Camera-type eye (tissue), 1 donor: ENCODE measurements at places on chromosomes 16 and 17. TPM values are rescaled to one million over a fixed set of nuclear protein-coding genes. Genes with fewer than 3 reads are reported as not detected.

Gene GAS2L2
- total RNA-seq, result 0.33 TPM

Gene MT2A
- 2.6 TPM for total RNA-seq

Gene KRTAP4-4
- total RNA-seq, result not detected

Gene CYGB
- 12.5 TPM for total RNA-seq

Gene MPP2
- total RNA-seq, result 24.1 TPM

Gene MPP3
- 21.7 TPM for total RNA-seq
